ENCODE measurements at places on chromosomes 4 and X.

DNA sequence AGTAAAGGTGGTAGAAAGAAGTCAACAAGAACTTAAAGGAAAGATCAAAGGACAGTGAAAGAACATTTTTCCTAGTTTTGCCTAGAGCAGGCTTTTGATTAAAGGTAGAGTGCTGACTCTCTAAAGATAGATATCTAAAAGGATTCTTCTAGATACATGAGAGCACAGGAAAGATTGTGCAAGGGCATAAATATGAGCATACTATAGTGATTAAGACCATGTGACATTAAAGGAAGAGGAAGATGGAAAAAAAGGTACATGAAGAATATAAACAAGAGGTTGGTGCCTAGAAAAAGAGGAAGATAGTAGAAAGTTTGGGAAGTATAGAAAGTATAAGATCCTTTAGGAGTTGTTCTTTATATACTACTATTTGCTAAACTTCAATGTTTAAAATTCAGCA lies 26.1 kb upstream of the TET2 start:
- DNase-seq = no peak

- DNase-seq = no peak
These were observed 96.4 kb upstream of the TRPC5OS start for GRCh38 chrX:111779582-111779981.

GRCh38 chr4:40909363-40909876 lies 159.7 kb downstream of the NSUN7 start:
- DNase-seq = peak; percentile 12

DNA sequence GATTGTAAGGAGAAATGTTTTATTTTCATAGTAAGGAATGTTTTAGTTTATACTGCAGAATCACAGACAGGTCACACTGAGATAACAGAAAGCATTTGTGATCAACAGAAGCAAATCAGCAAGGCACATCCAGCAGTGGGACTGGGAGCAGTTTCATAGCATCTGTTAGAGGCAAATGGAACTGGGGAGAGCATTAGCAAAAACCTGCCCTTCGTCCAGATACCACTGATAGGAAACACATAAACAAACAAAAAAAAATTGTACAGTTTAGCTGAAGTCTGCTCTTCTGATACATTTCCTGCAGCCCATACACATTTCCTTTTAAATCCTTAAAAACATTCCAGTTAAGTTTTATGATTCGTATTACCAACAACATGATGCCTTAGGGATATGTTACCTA lies 374.3 kb downstream of the PCDH7 start:
- DNase-seq = no peak

DNA sequence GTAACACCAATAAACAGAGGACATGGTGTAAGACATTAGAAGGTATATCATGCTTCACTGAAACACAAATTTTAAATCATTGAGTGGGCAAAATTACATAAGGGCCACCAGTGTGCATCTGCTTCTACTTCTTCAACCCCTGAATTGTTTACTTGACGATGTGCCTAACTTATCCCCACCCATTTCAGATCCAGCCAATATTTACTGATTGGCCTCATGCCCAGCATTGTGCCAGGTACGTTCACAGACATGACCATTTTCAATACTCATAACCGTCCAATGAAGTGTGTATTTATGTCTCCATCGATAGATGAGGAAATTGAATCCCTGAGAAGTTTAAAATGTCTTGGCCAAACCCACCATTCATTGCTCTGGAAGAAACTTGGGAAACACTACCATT lies 208.3 kb upstream of the MID1 start:
- no peak for DNase-seq

DNA sequence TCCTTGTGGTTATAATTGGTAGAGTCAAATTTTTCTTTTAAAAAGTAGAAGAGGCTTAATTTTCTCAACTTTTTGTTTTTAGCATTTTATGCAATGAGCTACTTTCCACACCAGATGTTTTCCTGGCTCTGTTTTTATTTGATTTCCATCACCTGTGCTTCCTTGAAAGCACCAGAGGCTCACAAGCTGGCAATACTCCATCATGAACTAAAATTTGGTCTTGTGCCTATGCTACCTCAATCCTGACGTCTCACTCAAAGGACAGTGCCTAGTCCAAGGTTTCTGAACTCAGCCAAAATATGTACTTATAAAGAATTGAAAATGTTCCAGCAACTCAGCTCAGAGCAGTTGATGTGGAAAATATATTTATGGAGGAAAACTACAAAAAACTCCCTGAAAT lies 914.0 kb upstream of the PRKX start:
- DNase-seq = no peak

DNA sequence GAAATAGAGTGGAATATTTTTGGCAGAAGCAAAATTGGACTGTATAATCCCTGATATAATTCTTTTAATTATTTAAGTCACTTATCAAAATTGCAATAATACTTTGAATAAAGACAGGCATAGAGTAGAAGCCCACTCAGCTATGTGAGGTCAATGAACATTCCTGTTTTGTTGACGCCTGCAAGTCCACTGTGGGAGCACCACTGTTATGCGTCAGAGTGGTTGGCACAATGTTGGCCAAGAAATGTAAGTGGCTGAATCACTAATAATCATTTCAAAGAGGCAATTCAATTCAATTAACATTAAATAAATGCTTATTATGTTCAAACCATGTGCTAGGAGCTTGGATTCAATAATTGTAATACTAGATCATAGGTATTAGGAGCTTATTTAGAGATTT lies 221.0 kb downstream of the SPCS3 start:
- no peak for DNase-seq

DNA sequence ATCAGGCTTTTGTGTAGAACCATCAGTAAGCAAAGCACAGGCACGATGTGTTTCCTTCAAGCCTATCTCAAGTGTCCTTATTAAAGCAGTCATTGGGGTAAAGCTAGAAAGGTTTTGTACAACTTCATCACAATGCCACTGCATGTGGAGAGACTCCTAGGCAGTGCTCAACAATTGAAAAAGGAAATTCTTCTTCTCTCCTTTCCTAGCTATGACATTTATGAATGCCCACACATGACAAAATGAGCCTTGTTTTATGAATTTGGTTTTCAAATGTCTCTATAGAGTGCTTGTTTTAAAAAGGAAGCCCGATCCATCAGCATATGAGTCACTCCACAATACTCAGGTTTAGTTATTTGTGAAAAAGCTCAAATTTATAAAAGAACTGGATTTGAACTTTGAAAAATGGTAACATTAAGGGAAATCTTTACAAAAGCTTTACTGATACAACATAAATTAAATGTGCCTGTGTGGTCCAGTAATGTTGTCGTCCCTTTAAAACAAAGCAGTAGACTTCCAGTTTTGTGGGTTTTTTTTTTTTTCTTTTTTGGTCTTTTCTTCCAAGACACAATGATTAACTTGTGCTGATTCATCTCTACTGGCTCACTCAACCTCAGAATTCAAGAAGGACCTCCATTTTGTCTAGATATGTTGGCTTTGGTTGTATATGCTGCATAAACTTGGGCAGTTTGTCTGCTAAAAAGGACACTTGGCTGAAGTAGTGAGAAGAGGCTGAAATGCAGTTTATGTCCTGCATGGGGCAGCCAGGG lies 273.8 kb downstream of the GASK1B start:
- DNase-seq = no peak

GRCh38 chr4:115580901-115581300 lies 467.5 kb upstream of the NDST4 start:
- no peak for DNase-seq

- DNase-seq = no peak
These were observed 44.3 kb downstream of the TASL start for GRCh38 chrX:30533266-30533665.

- no peak for DNase-seq
These were observed 189.2 kb downstream of the MGST2 start for GRCh38 chr4:139854668-139855403.

DNA sequence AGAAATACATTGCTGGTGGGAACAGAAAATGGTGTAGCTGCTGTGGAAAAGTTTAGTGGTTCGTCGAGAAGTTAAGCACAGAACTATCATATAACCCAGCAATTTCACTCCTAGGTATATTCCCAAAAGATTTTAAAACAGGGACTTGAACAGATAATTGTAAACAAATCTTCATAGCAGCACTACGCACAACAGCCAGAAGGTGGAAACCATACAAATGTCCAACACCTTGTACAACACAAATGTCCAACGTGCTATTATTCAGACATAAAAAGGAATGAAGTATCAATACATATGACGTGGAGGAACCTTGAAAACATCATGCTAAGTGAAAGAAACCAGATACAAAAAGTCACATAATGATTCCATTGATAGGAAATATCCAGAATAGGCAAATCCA lies 37.9 kb downstream of the CUL4B start:
- no peak for DNase-seq

DNA sequence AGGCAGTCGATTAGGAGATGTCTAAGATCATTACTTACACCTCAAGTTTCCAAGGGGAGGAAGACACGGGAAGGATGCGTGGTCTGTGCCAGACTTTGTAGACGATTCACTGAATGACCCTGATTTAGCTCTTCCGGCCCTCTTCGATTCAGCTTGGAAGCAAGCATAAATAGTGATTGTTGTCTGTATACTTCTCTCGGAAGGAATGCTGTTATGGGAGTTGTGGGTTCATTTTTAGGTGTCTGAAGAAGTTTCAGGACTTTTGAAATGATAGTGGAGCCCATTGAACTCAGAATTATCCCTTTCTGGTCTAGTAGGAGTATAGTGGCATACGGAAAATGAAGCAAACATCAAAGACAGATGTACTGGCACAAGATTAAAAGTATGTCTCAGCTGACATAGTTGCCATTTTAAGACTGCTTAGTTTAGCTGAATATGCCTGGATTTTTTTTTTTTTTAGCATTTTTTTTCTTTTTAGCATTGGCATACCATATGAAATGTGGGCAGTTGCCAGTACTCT lies 1.0 kb upstream of the ANKRD17 start:
- DNase-seq = no peak
